ENCODE measurements at places on chromosomes 12 and 14.
A peak's percentile ranks its signal among the peaks of the same experiment; 100 is the strongest.

DNA sequence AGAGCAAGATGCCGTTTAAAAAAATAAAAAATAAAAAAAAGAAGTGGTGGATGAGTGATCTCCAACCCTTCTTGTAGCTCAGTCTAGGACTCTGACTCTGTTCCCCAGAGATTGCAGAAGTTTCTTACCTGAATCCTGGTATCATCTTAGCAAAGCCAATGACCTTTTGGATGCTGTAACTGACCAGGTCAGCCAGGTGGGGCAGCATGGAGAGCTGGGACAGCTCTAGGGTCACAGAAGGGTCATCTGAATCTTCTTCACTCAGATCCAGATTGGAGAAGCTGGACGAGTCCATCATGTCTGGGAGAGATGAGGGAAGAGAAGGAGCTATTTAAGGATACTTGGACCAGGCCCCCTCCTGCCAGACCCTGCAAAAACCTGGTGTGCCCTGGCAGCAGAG lies 35.8 kb upstream of the HDAC7 start:
- no peak for DNase-seq

- peak; percentile 77 for DNase-seq
Measured at GRCh38 chr14:53399057-53399456, 245.9 kb upstream of the DDHD1 start.

DNA sequence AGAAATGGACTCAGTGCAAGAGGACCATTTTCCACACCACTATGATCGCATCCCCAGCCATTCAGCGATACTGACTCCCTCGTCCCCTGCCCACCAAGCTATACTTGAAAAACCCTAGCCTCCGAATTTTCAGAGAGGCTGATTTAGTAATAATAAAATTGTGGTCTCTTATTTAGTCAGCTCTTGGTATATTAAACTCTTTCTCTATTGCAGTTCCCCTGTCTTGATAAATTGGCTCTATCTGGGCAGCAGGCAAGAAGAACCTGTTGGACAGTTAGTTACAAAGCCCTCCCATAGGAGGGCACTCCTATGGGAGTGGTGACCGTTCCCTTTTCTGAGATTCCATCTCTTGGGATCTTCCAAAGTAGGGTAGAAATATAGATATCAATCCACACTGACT lies 33.6 kb downstream of the NFKBIA start:
- DNase-seq: no peak

DNA sequence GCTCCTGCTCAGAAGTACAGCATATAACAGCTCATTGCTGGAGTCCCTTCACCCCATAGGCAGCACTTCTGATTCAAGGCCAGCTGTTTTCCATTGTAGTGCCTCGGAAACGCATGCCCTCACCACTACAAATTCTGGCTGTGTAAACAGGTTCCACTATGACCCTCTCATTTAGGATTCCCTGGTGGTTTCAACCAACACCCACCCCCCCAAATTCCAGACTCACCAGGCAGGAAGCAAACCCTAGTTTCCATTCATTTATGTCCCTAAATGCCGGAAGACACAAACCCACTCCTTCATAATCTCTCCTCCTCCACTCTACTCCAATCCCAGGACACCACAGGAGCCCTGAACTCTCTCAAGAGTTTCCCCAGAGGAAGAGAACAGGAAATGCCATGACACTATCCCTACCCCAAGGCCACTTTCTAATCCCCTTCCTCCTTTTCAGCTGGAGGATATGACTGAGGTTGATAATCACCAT lies 75.9 kb upstream of the TMPO start:
- DNase-seq: peak; percentile 19

GRCh38 chr12:85849344-85849743 lies 13.1 kb upstream of the RASSF9 start:
- DNase-seq: no peak

GRCh38 chr14:98919434-98919833 lies 352.6 kb downstream of the BCL11B start:
- no peak for DNase-seq

DNA sequence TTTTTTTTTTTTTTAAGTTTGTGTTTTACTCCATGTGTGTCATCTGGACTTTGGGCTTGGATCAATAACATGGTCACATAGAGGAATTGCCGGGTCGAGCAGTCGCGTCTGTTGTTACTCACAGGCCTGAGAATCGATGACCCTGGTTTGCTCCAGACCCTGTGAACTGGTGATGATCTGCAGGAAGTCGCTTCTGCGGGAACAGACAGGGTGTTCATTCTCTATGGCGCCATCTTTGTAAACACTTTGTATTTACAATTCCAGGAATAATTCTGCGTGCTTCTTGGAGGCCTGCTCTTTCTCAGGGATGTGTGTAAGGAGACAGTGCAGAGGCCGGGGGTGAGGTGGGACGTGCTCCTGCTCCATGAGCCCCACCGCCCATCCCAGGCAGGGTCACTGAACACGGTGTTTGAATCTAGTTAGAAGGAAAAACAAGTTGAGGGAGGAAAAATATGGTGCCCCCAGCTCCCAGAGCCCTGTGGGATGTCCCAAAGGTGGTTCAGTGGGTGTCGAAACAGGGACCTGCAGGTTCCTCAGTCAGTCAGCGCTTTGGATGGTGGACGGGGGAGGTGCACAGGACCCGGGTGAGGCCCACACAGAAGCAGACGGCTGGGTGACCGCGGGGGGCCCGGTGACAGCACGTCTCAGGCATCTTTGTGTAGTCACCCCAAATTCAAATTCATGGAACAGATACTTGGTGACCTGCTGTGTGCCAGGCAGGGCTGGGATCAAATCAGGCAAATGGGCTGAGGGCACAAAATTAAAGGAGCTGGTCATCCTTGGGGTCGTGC lies 58.8 kb downstream of the ADGRD1 start:
- DNase-seq: no peak

All from RPMI7951 (cell line).